ENCODE measurements at places on chromosomes 16 and 17.

- DNase-seq: no peak
These were observed 162.8 kb downstream of the BCAS3 start for GRCh38 chr17:60840456-60840855.

GRCh38 chr17:31548709-31549108 is 157.2 kb downstream of the RAB11FIP4 start:
- DNase-seq: no peak

GRCh38 chr16:57138281-57138935 is 46.0 kb downstream of the CPNE2 start:
- DNase-seq: no peak

DNA sequence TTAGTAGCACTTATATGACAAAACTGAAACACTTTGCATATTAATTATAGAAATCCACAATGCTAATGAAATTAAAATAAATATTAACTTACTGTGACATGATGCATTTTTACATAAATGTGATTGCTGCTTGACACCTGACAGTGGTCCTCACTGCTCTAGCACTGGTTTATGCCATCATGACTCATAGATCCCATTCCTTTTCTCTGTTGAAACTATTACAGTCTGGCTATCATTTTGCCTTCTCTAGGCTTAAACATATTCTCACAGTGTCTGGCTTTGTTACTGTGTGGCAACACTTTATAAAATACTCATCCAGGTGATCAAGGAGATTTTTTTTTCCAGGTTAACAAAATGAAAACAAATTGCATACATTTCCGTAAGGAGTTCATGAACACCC is 108.0 kb downstream of the MRTFB start:
- no peak for DNase-seq

GRCh38 chr16:30368792-30369090 is 1.6 kb downstream of the TBC1D10B start:
- DNase-seq: no peak

GRCh38 chr17:45394913-45395568 is 37.6 kb downstream of the ARHGAP27 start:
- no peak for DNase-seq

DNA sequence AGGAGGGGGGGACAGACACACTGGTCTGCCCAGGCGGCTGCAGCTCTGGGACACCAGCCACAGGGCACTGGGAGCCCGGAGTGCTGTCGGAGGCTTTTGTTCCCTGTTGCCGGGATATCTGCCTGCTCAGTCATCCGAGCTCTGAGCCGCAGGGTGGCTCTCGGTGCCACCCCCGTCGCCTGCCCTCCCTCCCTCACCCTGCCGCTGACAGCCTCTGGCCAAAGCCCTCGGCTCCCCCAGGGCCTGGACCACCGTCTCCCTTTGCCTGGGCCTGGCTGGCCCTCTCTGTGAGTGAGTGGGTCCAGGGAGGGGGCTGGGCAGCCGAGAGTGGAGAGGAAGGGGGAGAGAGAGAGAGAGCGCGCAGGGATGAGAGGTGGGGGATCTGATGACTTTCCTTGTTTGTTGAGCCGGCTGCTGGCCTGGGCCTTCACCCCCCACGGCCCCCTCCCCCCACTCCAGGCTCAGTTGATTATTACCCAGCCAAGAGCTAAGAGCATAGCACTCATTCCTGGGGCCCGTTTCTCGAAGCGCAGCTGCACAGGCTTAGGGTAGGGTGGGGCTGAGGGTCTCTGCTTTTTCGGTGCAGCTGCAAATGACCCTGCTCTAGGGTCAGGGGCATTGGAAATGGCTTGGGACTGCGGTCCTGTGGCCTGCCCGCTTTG is 2.7 kb downstream of the FOXJ1 start:
- DNase-seq: no peak

DNA sequence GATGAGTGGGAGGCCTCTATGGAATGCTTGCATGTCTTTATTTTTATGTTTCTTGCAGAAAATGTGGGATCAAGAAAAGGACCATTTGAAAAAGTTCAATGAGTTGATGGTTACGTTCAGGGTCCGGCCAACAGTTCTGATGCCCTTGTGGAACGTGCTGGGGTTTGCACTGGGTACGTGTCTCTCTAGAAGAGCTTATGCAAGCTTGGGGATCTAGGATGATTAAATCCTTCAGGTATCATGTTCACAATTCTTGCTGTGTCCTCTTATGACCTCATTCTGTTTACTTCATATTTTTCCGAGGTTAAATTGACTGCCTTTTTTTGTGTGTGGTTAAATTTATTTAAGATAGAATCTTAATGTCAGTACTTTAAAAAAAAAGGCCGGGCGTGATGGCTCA is 6.4 kb downstream of the COQ7 start:
- DNase-seq: no peak

DNA sequence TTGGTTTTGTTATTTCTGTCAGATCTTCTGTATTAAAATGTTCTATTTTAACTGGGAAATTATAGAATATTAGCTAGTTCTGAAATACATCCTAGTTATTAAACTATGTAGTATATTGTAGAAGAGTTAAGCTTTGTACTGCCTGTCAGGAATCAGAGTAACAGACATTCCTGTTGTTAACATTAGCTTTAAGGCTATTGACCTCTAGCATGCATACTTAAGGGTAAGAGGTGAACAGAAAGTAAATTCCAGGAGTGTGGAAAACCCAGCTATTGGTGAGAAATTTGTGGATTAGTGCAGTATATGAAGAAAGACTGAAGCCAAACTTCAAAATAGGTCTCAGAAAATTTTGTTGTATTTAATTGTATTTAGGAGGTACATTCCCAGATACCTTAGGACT is 111.3 kb downstream of the CHD9 start:
- no peak for DNase-seq

DNA sequence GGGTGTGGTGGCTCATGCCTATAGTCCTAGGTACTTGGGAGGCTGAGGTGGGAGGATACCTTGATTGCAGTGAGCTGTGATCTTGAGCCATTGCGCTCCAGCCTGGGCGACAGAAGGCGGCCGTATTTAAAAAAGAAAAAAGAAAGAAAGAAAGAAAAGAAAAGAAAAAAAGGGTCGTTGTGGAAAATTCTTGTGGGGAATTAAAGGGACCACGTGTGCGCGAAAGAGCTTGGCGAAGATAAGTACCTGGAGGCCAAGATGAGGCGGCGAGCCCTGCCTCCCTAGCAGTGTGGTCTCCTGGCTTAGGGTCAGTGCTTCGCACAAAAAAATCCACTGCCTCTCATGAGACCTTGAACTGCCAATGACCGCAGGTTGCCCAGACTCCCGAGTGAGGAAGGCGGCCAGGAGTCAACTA is 728 bp upstream of the NMT1 start:
- no peak for DNase-seq

- no peak for DNase-seq
These were observed 107.0 kb upstream of the TMEM132E start for GRCh38 chr17:34472363-34472762.

DNA sequence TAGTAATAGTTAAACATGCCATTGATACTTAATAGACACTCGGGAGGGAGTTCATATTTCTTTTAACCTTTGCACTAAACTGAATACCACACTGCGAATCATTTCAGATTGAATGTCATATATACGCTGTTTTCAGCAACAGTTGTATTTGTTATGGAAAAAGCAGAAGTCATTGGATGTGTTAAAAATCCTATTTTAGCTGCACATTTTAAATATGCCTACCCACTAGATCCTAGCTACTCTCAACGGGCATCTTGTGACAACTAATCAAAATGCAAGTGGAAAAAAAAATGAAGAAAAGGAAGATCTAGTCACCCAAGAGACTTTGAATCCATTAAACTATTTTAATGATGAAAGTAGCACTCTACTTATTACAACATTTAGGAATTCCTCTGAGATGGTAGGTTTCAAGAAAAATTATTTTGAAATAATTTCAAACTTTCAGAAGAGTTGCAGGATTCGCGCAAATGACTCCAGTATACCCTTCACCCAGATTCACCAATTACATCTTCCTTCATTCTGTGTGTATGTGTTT is 51.4 kb upstream of the MNT start:
- DNase-seq: no peak

DNA sequence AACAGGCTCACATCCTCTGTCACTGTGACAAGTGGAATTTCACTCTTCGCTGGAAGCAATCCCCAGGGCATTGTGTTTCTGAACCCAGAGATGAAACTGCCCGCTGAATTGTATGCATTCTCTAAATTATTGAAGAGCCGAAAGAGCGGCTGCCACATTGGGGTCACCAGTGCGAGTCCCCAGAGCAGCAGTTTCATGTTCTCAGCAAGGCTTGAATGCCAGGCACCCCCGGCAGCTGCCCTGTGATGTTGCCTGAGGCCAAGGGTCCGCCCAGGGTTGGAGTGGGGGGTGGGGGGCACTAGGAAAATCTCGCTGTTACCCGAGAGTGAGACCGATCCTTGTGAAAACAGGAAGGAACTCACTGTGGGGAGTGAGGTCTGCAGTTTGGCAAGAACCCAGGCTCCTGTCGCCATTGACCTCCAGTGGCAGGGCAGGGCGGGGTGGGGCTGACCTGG is 20.7 kb upstream of the BCAR1 start:
- DNase-seq: no peak

DNA sequence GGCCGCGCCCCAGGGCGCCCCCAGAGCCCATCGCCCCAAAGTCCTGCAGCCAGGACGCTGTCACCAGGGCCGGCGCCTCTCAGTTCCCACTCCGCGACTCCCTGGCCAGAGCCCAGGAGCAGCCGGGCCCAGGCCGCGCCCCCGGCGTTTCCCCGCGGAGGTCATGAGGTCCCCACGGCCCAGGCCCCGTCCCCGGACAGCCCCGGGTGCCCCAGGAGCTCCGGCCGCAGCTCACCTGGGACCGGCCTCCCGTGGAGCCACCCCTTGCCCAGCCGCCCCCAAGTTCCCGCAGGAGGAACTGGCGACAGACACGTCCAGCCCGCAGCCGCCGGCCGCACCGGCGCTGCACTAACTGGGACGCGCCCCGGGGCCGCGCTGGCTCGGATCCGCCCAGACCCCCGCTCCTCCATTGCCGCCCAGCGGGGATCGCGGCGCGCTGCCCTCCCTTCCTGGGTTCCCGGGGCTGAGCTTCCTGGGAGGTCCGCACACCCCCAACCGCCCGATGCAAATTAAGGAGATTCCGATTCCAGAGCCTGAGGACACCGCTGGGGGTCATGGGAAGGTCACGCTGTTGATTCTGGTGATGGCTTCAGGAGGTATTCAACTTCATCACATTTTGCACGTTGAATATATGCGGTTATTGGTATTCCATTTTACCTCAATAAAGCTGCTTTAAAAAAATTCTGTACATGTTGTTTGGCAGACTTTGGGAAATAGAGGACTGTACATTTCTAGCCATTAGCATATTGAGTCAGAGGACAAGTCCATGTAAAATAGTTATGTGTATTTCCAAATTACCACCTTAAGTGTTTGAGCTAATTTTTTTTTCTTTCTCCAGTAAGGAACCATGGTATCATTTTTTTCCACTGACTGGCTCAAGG is 9.9 kb downstream of the AHSP start:
- DNase-seq: no peak

- DNase-seq: no peak
These were observed 1.1 kb upstream of the ZG16B start for GRCh38 chr16:2828876-2829430.

- DNase-seq: no peak
These were observed 26.0 kb upstream of the ITGB4 start for GRCh38 chr17:75695141-75695829.

DNA sequence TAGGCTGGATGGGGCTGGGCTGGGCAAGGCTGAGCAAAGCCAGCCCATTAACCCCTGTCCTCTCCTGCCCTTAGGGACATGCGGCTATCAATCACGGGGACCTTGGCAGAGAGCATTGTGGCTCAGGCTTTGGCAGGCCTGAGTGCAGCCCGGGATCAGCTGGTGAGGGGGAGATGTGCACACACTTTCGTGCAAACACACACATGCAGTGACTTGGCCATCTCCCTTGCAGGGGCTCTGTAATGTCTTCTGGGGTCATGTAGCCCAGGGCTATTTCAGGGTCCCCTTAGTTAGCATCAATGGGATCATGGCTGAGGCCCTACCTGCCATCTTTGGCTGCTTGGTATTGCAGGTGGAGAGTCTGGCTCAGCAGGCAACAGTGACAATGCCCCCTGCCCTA is 6.9 kb downstream of the CARMIL2 start:
- DNase-seq: no peak

DNA sequence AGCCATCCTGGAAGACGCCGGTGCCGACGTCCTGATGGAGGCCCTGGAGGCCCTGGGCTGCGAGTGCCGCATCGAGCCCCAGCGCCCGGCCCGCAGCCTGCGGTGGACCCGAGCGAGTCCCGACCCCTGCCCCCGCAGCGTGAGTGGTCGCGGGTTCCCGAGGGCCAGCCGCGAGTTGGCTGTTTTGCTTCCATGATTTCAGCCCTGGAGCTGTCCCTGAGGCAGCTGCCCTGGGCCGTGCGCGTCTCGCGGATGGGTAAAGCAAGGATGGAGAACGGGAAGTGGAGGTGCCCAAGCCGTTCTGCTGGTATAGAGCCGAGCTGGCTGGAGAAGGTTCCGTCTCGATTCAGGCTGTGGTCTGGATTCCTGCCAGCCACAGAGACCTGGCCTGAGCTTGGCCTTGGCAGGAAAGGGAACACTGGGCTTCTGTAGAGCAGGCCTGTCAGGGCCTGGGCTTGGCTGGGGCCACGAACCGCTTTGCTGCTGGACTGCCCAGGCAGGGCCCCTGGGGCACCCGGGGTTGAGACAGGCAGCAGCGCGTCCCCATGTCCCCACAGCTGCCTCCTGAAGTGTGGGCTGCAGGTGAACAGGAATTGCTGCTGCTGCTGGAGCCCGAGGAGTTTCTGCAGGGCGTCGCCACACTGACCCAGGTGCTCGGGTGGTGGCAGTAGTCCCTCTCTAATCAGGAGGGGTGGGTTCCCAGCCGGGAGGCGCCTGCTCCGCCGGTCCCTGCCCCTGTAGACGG is 941 bp upstream of the MRPS34 start:
- DNase-seq: no peak

GRCh38 chr16:30977502-30977901 is 7.5 kb upstream of the HSD3B7 start:
- no peak for DNase-seq

DNA sequence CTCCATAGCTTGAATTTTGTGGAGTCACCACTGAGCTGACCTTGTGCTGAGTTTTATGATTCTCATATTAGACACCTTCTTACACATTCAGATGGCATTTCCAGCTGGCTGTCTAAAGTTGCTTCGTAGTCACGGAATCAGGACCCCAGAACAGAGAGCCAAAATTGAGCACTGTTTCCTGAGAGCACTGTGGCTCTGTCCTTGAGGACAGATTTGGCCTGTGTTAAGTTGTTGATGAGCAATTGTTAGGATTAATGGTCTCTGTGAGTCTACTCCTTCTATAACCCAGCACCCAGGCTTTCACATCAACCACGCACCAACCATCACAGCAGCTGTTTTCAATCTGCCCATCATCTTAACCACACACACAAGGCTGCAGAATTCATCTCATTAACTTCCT is 277.5 kb upstream of the HSBP1 start:
- no peak for DNase-seq

- no peak for DNase-seq
These were observed 4.1 kb upstream of the CDH15 start for GRCh38 chr16:89167425-89167941.

DNA sequence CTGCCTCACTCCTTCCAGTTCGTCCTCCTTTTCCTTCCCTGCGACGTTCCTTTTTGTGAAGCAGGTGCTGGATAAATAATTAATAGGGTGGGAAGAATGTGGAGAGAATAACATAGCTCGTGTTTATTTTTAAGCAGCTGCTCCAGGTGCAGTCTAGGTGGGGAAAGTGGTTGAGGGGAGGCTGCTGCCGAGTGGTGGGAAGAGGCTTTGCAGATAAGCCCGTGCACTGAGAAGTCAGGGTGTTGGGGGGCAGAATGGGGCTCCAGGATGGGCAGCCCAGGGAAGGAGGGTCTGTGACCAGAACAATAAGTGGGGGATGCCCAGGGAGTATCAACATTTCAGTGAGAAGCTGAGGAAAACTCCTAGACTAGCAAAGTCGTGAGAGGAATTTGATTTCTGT is 300.5 kb downstream of the CPPED1 start:
- DNase-seq: no peak

- no peak for DNase-seq
These were observed 569 bp downstream of the PRSS21 start for GRCh38 chr16:2817340-2818271.

Data from glomerular endothelial cell (primary cell).